ENCODE measurements at places on chromosomes 13 and 19. TPM values are rescaled to one million over a fixed set of nuclear protein-coding genes. Genes with fewer than 3 reads are reported as not detected.
A peak's percentile ranks its signal among the peaks of the same experiment; 100 is the strongest.

IGSF23 gene
- not detected for total RNA-seq

SHKBP1 gene
- 117 TPM for total RNA-seq

CRTC1 gene
- 9.4 TPM for total RNA-seq

CCL25 gene
- total RNA-seq: not detected

ZNF418 gene
- 2.3 TPM for total RNA-seq

MTUS2 gene
- total RNA-seq: not detected

DNA sequence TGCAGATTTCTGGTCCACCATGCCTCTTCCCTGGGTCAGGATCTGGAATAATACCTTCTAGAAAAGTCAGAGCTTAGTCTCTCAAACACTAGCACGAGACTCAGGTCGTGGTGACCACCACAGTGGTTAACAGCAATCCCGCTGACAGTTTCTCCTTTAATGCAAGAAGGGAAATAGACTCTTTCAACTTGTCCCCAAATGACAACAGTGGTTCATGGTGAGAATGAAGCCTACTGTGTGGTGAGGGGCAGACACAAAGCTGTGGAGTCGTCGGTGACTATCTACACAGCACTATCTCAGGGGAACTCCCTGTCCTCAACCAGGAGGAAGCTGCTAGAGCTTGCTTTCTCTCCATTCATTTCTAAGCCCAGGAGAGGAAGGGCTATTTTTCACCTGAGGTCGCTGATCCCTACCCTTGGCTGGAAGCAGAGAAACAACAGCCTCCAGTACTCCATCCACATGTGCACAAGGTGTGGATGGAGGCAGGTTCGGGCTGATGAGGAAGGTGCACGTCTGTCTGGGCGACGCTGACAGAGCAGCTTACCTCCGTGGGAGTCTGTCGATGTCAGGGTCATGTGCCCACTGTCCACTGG lies 72.4 kb downstream of the STK24 start:
- no peaks in the 10 kb centered on the region for H3K36me3 ChIP-seq
- H3K4me3 ChIP-seq: no peak overlapping the region

- no peak overlapping the region for H3K27ac ChIP-seq
- no peaks in the 10 kb centered on the region for H3K27me3 ChIP-seq
- peaks cover 14% of the 10 kb centered on the region for H3K36me3 ChIP-seq
- DNase-seq: no peak
Observed at GRCh38 chr19:55197528-55197927, 11.8 kb downstream of the PTPRH start.

DNA sequence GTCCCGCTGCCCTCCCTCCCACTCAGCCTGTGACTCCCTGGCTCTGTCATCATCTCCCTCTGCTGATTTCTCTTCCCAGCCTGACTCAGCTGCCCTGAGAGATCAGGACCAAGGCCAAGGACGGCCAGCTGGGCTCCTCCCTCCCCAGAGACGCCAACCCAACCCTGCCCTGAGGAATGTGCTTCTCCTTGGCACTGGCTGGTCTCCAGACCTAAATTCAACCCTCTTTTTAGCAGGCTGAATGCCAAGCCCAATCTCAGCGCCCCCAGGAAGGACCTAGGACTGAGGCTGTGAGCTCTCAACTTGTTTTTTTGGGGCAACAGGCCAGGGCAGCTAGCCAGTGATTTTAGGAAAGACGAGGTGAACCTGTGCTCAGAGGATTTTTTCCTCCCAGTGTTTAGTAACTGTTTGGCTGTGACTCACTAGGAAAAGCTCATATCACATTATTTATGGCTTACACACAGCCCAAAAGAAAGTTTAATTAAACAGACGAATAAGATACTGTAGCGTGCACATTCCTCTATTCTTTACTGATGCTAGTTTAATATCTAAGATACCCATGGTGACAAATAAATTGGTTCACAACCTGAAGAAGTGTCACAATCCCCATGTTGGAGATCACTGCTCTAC lies 7.4 kb upstream of the IGFL1 start:
- H3K4me1 ChIP-seq: peaks cover 58% of the 10 kb centered on the region
- H3K36me3 ChIP-seq: no peaks in the 10 kb centered on the region
- peak; percentile 83 for DNase-seq
- no peak overlapping the region for H3K27ac ChIP-seq
- H3K4me3 ChIP-seq: peak overlapping the region; percentile 24
- H3K27me3 ChIP-seq: peaks cover 87% of the 10 kb centered on the region

GRCh38 chr13:66914155-66914554 lies 316.0 kb downstream of the PCDH9 start:
- DNase-seq: no peak
- H3K27me3 ChIP-seq: no peaks in the 10 kb centered on the region
- H3K27ac ChIP-seq: no peak overlapping the region
- no peaks in the 10 kb centered on the region for H3K4me1 ChIP-seq
- no peak overlapping the region for H3K4me3 ChIP-seq

- H3K36me3 ChIP-seq: no peaks in the 10 kb centered on the region
- no peak within 1 kb of the TSS for H3K4me3 ChIP-seq
- no peaks in the 10 kb centered on the region for H3K27me3 ChIP-seq
- DNase-seq: no peak
- no peaks in the 10 kb centered on the region for H3K4me1 ChIP-seq
Observed at GRCh38 chr19:695352-695949, at the start of gene PRSS57. PRSS57 (minus strand) TSS chr19:695452; CDS start chr19:695430, 22 bp downstream.

GRCh38 chr19:7705387-7706187 lies 3.7 kb upstream of the FCER2 start:
- no peak for DNase-seq
- H3K36me3 ChIP-seq: no peaks in the 10 kb centered on the region
- H3K27me3 ChIP-seq: peaks cover 71% of the 10 kb centered on the region
- no peak overlapping the region for H3K27ac ChIP-seq
- no peak overlapping the region for H3K4me3 ChIP-seq

GRCh38 chr19:14758816-14759215 lies 19.5 kb downstream of the ADGRE2 start:
- no peaks in the 10 kb centered on the region for H3K4me1 ChIP-seq
- H3K27me3 ChIP-seq: peaks cover 43% of the 10 kb centered on the region
- no peak overlapping the region for H3K27ac ChIP-seq
- DNase-seq: peak; percentile 1

GRCh38 chr13:97324115-97324514 lies 102.0 kb downstream of the MBNL2 start:
- no peaks in the 10 kb centered on the region for H3K36me3 ChIP-seq
- peaks cover 1% of the 10 kb centered on the region for H3K4me1 ChIP-seq
- no peak overlapping the region for H3K27ac ChIP-seq

DNA sequence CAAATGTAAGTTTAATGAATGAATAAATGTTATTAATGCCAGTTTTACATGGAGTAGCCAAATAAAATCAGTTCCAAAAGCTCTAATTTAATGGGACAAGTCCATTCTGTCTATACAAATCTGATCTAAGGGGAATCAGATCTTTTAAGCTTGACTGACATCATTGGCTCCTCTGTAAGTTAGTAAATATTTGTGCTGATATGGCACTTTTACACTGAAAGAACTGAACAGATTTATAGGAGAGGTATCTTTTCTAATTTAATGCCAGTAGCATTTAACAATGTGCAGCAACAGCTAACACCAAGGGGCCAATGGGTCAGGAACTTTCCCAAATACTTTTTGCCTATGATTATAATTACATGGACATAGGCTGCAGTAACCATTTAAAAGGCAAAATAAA lies 832.3 kb downstream of the PCDH17 start:
- no peaks in the 10 kb centered on the region for H3K27me3 ChIP-seq
- no peaks in the 10 kb centered on the region for H3K4me1 ChIP-seq
- H3K36me3 ChIP-seq: no peaks in the 10 kb centered on the region
- no peak for DNase-seq

Data from Calu3 (cell line).